ENCODE measurements at places on chromosomes 5 and 9. TPM values are rescaled to one million over a fixed set of nuclear protein-coding genes. Genes with fewer than 3 reads are reported as not detected.
A peak's percentile ranks its signal among the peaks of the same experiment; 100 is the strongest.

The OTULINL gene
- 0.27 TPM for total RNA-seq

The PRUNE2 gene
- 14.4 TPM for total RNA-seq

The LCN2 gene
- not detected for total RNA-seq

The SOX30 gene
- total RNA-seq: 0.07 TPM

- DNase-seq: no peak
Measured at GRCh38 chr9:10005206-10005605, 607.6 kb downstream of the PTPRD start.

GRCh38 chr5:21831145-21831787 lies 1021.9 kb downstream of the CDH12 start:
- no peak for DNase-seq

GRCh38 chr5:44845777-44846176 lies 37.0 kb downstream of the MRPS30 start:
- DNase-seq: no peak

- no peak for DNase-seq
Measured at GRCh38 chr9:109726119-109726518, 53.9 kb upstream of the PALM2AKAP2 start.

- DNase-seq: no peak
Measured at GRCh38 chr5:90402521-90403255, 6.9 kb downstream of the CETN3 start.

DNA sequence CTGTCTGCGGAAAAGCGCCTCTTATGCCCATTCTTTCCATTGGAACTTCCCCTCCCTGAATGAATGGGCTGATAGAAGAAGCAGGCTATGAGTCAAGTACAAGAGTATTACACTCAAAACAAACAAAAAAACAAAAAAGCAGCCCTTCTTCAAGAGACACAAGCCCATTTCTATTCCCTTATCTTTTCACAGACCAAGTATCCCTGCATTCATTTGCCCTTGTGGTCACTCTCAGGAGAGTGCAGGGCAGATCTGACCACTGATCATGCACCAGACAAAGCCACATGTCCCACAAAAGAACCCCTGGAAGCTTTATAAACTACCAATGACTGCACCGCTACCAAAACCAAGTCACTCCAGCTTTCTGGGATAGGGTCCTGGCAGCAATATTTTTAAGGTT lies 262.5 kb upstream of the TAS2R1 start:
- no peak for DNase-seq

DNA sequence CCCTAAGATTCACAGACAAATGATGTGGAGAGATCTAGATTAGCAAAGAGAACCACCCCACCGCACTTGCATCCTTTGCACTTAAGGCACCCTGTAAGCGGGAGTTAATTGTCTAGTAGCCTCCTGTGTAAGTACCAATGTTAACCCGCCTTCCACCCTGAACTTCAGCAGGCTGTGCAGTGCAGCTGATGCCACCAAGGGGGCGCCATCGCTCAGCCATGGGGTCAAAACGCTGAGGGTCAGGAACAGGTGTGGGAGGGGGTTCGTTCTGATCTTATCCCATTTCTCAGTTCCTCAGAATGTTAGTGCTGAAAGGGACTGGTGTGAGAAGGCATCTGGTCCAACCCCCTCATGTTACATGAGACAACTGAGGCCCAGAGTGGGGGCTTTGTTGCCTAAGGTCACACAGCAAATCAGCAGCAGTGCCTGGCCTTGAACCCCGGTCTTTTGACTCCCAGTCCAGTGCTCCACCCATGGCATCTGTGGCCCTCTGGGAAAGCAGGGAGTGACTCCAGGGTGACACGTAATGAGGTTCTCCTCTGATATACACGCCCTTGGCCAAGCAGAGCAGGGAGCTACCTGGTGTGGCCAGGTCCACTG lies 57.3 kb downstream of the CYFIP2 start:
- no peak for DNase-seq

- no peak for DNase-seq
Measured at GRCh38 chr5:22998774-22999173, 145.6 kb upstream of the CDH12 start.

GRCh38 chr5:98498028-98498427 lies 275.4 kb upstream of the RGMB start:
- no peak for DNase-seq

DNA sequence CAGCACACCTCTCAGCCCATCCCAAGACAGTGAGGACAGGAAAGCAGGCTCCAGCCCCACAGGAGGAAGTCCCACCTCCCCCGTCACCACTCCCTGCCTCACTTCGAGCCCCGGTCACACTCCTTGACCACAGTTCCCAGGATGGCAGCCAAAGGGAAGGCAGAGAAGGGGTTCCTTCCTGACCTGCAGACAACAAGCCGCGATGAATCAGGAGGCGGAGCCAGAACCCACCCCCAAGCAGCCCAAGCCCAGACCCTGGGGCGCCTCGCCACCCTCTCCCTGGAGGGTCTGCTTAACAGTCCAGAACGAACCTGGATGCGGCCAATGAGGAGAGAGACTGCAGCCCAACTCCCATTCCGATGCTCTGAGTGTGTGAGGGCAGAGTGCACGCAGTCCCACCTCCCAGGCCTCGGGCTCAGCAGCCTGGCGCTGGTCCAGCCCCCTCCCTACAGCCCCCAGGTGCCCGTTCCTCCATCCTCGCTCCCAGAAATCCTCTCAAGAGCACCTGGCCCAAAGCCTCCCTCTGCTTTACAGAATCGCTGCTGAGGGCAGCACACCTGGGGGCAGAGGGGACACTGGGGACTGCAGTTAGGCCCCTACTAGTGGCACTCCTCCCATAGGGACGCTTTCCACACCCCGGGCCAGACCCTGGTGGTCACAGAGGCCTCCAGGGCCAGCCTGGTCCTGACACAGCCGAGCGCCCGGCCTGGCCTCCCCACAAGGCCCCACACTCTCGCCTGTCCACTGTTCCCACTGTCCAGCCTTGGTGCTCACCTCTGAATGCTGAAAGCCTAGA lies 69.6 kb upstream of the LRRTM2 start:
- peak; percentile 17 for DNase-seq

DNA sequence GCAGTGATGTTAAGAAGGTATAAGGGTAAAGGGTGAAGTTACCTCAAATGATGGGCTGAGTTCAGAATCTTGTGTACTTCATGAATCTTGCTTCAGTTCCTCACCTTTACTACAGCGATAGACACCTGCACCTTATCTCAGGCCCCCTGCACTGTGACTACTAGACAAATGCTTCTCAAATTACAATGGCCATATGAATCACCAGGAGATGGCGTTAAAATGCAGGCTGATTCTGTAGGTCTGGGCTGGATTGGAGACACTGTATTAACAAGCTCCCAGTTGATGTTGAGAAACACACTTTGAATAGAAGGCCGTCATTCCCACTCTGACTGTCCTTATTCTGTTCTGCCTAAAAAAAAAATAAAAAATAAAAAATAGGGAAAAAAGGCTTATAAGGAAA lies 29.8 kb downstream of the TARS1 start:
- DNase-seq: peak; percentile 44

DNA sequence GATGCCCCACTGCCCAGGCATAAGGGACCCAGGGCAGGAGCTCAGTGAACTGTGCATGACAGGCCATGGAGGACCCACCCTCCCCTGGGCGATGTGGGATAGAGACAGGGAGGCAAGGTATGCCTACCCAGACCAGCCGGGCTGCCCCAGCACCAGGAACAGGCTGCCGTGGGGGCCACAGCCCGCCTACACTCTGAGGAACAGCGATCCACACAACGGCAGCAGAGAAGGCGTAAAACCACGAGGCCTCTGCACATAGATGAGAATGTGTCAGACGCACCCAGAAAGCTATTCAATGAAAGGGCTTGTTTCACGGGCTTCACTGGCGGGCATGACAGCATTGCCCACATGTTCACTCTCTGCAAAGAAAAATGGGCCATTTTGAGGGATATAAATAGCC lies 49.5 kb downstream of the SEMA4D start:
- no peak for DNase-seq

GRCh38 chr9:132775720-132776119 lies 102.4 kb downstream of the AK8 start:
- no peak for DNase-seq

DNA sequence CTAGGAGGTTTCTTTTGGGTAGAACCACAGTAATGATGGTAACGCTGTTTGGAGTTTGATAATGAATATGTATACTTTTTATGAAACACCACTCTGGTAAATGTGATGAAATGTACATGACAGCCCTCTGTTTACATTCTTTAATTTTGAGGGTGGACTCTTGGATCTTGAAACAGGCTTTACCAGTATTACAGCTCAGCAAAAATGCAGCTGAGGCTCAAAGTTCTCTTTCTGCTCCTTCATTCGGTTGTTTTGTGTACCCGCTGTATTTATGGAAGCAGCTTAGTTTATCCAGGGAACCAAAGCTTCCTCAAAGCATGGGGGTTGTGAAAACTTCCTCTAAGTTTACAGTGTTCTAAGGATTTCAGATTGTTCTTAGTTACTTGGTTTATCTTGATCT lies 11.1 kb downstream of the GAPVD1 start:
- DNase-seq: no peak

DNA sequence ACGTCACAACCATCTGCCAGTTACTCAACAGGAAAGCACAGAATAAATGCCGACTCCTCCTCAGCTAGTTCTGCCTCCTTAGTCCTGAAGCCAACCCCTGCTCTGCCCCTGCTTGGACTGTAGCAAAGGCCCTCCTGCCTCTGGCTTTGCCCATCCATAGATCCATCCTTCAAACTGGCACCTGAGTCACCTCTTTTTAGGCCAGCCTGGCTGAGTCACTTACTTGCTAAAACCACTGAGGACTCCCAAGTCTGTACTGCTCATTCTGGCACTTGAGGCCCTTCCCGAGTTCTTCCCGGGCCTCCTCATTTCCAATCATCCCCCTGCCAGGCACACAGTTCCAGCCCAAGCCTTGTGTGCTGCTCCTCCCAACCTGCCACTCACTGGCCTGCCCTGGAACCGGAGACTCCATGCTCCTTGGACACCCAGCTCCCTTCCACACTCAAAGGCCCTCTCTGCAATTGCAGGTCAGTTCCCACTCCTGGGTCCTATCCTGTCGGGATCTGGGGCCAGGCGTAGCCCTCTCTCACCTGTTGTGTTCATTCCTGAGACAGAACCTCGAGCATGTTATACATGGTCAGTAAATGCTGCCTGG lies 220.1 kb downstream of the DAB2IP start:
- no peak for DNase-seq

DNA sequence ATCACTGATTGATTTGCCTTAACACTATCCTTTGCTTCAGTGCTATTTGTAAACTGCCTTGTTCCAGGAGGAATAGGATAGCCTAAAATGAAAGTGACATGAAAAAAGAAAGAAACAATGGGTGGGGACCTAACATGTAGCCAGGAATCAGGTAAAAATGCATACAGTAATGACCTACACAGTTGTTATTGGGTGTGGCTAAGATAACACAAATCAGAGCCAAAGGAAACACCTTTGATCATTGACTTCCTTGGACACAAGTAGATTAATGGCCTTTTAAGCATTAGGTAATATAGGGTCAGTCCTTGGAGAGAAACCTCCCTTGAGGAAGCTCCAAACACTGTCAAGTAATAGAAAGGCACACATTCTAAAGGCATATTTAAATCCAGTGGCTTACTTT lies 220.4 kb downstream of the TRPM3 start:
- no peak for DNase-seq

DNA sequence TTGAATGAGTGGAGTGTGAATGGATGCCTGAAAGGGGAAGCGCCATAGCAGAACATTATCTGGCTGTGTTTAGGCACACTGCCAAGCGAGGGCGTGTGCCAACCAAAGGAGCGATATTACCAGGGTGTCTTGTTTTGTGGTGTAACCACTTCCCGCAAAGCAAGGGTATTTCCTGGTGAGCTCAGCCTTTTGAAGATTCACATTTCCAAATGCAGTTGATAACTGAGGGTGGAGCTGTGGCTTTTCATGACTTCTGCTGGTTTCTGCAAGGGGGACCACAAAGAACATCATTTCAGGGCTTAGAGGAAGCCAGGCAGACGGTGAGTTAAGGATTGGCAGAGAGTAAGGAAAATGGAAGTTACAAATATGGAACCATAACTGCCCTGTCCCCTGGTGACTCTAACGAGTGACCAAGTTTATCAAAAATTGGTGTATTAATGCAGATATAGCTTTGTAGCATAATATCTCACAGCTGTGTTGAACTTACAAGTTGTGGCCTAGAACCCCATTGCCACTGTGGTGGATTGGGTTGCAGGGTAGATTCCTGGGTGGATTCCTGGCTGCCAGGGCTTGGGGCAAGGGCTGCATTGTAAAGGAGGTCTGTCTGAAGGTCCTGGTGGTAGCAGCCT lies 71.4 kb downstream of the RALGPS1 start:
- DNase-seq: no peak

GRCh38 chr5:122429545-122430318 lies 117.7 kb downstream of the SNCAIP start:
- DNase-seq: no peak

DNA sequence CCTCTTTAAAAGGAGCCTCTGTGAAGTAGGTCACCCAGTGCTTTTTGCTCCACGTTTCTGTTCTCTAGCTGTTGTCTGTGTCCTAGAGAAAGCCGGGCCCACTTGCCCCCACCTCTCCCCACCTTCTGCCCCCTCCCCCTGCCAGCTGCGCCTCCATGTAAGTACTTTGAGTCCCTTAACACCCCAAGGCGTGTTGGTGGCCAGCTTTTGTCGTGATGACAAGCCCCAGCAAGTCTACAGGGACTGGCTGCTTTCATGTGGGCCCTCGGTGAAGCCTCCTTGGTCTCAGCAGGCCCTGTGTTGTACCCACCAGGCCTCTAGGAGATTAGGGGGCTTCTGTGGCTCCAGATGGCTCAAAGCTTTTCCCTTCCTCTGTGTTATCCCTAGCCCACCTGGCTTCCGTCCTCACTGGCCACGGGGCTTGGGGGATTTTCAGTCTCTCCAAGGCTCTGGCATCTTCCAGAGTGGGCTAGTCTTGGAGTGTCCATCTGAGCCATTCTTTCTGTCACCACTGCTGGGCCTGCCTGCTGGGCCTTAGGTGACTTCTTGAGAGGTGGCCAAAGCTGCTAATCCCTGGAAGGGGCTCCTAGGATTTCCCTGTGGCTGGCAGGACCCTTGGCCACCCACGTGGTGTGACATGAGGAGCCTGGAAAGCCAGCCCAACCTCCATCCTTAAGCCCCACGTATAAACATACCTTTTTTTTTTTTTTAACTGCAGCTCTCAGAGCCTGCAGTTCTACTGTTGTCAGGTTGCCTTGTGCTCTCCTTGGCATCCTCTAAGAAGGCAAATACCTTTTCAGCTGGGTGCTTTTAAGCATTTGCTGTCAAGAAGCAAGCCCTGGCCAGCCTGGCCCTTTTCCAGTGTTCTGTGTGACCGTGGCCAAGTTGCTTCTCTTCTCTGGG lies 1.1 kb upstream of the NDST1 start:
- DNase-seq: no peak

DNA sequence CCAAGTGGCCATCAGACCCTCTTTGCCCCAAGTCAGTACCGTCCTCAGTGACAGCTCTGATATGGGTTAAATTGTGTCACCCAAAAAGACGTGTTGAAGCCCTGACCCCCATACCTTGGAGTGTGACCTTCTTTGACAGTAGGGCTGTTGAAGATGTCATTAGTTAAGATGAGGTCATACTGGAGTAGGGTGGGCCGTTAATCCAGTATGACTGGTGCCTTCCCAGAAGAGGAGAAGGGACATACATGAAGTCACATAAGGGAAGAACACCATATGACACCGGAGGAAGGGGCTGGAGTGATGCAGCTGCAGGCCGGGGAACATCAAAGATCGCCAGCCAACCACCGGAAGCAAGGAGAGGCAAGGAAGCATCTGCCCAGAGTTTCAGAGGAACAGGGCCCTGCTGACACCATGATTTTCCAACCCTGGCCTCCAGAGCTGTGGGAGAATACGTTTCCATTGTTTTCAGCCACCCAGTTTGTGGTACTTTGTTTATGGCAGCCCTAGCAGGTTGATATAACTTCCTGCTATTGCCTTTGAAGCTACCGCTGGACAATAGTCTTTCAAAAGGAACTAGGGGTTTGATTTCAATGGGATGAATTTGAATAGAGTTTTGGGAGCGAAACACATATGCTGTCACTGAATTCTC lies 36.4 kb upstream of the CPEB4 start:
- no peak for DNase-seq

Data from cardiac muscle cell (in vitro differentiated cells and primary cell).